ENCODE measurements at places on chromosomes 16 and 17. TPM values are rescaled to one million over a fixed set of nuclear protein-coding genes. Genes with fewer than 3 reads are reported as not detected.

GRCh38 chr16:53952215-53953208, 248.6 kb downstream of the FTO start:
- DNase-seq, result no peak

DNA sequence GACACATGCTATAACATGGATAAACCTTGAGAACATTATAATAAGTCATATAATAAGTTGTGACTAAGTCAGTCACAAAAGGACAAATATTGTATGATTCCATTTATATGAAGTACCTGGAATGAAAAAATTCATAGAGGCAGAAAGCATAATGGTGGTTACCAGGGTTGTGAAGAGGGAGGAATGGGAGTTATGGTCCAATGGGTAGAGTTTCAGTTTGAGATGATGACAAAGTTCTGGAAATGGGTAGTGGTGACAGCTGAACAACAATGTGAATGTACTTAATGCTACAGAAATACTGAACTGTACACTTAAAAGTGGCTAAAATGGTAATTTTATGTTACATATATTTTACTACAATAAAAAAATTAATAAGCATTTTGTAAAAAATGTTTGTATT, 49.7 kb downstream of the MYO1D start:
- DNase-seq, result no peak

- DNase-seq, result no peak
Observed at GRCh38 chr17:17419631-17420030, 57.2 kb upstream of the MED9 start.

DNA sequence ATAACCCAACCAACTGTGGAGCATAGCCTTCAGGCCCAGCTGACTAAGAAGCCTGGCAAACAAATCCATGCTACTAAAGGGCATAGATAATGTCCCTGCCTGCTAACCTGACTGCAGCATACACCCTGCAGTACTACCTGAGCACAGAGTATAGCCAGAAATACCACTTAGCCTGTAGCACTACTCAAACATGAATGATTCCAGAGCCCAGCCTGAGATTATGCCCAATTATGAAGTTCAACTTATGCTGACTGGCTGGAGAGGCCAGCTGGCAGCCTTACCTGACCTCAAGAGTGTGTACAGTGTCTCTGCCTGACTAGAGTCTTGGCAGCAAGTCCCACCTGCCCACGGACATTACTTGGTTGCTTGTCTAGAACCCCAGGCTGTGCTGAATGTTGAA, 1265.3 kb downstream of the CDH11 start:
- DNase-seq, result no peak

DNA sequence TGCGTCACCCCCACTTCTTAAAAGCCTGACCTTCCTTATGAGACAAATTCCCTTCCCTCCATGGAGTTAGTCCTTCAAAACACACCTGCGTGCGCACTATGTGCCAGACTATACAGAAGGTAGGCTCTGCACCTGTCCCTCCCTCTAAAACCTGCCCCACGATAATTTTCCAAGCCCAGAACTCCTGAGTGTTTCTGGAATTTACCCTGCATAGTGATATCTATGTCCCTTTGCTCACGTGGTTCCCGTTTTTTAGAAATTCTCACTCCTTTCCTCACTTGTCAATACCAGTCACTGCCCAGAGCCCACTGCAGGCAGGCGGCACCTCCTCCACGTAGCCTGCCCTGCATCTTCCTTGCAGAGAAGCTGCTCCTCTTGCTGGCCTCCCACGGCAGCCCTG, 82.2 kb downstream of the SLC6A2 start:
- no peak for DNase-seq

- no peak for DNase-seq
Observed at GRCh38 chr17:77735566-77736198, 222.8 kb upstream of the TNRC6C start.

The PYDC1 gene
- not detected for total RNA-seq

GRCh38 chr16:46718214-46718613, 28.8 kb downstream of the ORC6 start:
- DNase-seq, result no peak

DNA sequence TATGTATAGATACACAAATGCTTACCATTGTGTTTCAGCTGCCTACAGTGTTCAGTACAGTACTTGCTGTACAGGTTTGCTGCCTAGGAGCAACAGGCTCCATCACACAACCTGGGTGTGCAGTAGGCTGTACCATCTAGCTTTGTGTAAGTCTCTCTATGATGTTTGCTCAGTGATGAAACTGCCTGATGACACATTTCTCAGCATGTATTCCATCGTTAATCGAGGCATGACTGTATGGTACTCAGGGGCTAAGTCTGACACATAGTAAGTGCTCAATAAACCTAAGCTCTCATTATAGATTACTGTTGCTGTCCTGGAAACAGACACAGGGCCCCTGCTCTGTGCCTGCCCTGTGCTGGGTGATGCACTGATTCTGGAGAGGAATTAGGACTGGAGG, 18.1 kb downstream of the KCNJ12 start:
- DNase-seq, result no peak

- no peak for DNase-seq
Observed at GRCh38 chr17:74514632-74515334, 16.5 kb downstream of the CD300LB start.

- DNase-seq, result no peak
Observed at GRCh38 chr17:56851008-56851407, 17.1 kb downstream of the DGKE start.

GRCh38 chr16:67393111-67393787, at the start of gene TPPP3:
TPPP3 (minus strand) TSS chr16:67393498; CDS start chr16:67391111, 2,387 bp downstream.
- DNase-seq, result peak; percentile 56

GRCh38 chr17:68170246-68170645, 77.6 kb upstream of the AMZ2 start:
- no peak for DNase-seq

- DNase-seq, result no peak
Observed at GRCh38 chr17:17425591-17425990, 51.2 kb upstream of the MED9 start.

GRCh38 chr17:75345514-75346167, 56.4 kb upstream of the SLC25A19 start:
- peak; percentile 84 for DNase-seq

The ZDHHC1 gene
- total RNA-seq, result 0.26 TPM

- no peak for DNase-seq
Observed at GRCh38 chr16:86984343-86984742, 332.8 kb downstream of the C16orf95 start.

The SLC16A5 gene
- total RNA-seq, result 4.6 TPM

The CTRB1 gene
- not detected for total RNA-seq

The USP43 gene
- 0.18 TPM for total RNA-seq

DNA sequence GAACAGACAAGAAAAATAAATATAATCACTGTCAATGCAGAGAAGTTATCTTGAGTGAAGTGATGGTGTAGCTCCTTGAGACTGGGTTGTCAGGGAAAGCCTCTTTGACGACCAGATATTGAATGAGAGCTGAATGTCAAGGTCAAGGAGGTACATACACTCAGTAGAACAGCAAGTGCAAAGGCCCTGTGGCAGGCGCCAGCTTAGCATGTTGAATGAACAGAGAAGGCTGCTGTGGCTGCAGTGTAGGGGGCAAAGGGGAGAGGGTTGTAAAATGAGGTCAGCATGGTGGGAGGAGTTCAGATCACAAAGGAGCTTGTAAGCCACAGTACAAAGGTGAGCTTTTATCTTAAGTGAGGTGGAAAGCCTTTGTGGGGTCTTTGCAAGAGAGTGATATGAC, 111.5 kb downstream of the ZFHX3 start:
- DNase-seq, result no peak

DNA sequence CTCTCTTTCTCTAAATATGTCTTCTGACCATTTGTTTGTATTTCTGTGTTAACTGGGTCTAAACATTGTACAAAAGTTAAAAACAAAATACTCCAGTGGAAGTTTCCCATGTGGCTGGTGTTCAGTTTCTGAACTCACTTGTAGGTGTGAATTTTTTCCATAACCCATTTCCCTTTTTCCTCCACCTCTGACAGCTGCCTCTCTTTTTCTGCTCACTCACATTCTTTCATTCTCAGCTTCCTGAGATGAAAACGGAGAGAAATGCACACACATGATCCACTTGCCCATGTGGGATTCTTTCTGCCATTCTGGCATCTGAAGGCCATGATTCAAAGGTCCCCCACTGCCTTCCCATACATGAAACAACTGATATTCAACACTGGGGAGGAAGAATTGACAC, 41.1 kb upstream of the ACSM2B start:
- DNase-seq, result no peak

The HOXB5 gene
- total RNA-seq, result not detected

The RAMP2 gene
- total RNA-seq, result not detected

The CRYBA1 gene
- total RNA-seq, result not detected

DNA sequence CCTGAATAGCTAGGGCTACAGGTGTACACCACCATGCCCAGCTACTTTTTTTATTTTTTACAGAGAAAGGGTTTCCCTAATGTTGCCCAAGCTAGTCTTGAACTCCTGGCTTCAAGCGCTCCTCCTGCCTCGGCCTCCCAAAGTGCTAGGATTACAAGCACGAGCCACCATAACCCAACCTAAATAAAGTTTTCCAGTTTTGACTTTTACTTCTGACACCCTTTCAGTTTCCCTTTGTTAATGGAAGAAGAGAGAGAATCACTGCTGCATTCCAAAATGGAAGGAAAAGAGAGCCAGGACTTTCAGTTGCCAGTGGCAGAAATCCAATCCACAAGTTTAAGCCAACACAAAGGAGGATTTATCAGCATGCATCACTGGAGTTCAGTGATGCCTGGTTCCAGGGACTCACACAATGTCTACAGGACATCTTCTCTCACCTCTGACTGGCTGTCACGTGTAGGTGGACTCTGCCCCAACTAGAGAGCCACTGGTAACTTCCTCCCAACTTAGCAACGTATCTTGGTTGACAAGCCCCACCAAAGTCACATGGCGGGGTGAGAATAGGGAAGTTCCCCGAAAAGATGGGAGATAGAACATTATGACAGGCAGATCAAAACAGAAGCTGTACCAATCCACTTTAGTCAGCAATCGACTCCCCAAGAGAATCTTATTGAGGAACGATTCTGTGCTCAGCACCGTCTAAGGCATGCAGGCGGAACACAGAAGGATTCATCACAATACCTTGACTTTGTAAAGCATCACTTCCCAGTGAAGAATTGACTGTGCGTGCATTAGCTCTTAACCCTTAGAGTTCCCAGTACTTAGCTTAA, 46.5 kb downstream of the GAS7 start:
- DNase-seq, result no peak

The KRT20 gene
- total RNA-seq, result not detected

- no peak for DNase-seq
Observed at GRCh38 chr17:72687886-72688285, 404.6 kb downstream of the SLC39A11 start.

GRCh38 chr17:52233176-52233575, 74.7 kb upstream of the CA10 start:
- no peak for DNase-seq

- DNase-seq, result no peak
Observed at GRCh38 chr17:53626286-53626685, 196.4 kb upstream of the KIF2B start.

DNA sequence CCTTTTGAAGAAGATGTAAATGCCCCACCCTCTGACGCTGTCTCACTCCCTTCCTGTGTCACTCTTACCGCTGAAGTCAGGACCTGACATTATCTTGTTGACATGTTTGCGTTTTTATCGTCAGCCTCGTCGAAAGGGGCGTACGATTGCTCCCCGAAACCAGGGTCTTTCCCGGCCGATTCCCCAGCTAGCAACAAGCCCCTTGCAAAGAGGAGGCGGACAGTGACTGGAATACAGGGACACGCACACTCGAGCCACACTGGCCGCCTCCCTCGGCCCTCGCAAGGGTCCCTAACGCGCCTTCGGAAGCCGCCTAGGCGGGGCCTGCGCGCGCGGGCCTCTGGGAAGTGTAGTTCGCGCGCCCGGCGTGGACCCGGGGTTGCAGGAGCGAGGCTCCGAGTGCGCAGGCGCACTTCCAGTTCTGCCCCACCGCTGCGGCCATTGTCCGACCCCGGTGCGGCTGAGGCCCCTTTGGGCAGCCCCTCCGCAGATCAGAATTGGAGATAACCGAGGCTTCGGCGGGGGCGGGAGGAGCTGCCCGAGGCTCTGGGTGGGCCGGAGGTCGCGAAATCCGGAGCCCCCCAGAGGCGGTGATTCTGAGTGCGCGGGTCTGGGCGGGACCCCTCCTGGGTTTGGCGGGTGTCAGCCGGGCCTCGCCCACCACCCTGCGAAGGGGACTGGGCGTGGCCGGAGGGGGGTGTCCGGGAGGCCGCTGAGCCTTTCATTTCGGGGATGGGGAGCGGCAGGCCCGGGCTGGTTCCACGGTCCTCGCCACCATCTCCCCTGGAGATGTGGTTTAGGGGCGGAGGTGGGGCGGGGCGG, at the start of gene ZFP90:
Gene ZFP90 (plus strand): TSS at position 412 of the 822 bp plus-strand sequence. CDS start 502 bp downstream, outside the sequence.
- peak; percentile 91 for DNase-seq

DNA sequence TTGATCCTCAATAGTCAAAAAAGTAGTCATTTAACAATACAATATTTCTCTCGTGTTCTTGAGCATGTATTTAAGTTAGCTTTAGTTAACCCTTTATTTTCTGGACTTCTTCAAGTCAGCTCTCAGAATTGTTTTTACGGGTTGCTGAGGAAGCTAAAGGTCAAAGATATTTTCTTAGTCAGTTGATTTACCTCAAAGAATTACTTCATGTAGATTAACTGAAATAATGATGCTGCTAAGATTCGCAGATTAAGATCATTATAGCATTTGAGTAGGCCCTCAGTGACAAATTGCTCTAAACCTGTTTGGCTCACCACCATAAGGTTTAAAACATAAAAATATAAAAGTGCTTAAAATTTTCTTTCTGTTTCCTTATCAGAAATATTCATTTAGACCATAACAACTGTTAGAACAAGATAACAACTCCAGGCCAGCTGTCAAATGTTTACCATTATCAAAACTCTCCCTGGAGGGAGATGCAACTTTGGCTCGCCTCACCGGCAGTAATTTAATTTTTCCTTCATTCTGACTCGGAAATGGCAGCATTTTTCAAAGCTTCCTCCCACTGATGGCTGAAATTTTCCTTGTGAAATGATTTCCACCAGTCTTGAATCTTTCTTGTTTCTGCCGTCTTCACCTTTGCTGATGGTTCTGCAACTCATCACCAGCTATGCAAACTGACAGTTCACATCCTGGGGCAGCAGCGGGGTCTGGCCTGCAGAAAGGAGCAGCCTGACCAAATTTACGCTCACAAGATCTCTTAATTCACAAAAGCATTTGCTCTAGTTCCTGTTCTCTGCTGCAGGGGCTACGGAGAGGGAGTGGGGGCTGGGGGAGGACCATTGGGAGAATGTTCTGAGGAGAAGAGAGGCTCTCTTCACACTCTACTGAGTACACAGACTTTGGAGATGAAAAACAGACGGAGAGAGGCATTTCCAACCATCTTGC, 254.8 kb upstream of the TBX2 start:
- no peak for DNase-seq

The TVP23A gene
- not detected for total RNA-seq

The DNAH2 gene
- total RNA-seq, result not detected

The CARD14 gene
- not detected for total RNA-seq

DNA sequence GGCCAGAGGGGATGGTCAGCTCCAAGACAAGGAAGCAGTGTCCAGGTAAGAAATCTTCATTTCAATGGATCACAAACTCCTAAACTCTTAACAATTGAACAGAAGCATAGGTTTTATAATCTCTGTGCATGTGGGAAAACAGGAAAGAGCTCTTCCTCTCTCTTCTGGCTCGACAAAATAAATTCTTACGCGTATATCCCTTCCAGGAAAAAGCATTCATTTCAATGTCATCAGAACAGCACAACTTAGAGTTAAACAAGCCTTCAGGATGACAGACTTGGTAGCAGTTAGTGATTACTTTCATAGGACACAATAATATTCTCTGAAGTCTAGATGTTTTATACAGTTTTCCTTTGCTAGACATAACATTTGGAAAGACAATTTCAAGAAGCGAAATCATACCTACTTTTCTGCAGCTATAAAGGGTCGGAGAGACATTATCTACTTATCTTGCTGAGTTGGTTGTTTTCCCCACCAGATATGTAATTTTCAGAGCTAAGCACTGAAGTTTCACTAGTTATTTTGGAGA, 19.3 kb upstream of the SLC35G3 start:
- no peak for DNase-seq

Measured in activated CD8-positive, alpha-beta T cell treated with anti-CD3 and anti-CD28 coated beads, Interleukin-2, amount 10 ng/mL, durations not matched to agents 7 days and 5 days (primary cell).